ENCODE measurements at places on chromosomes 7 and 10. TPM values are rescaled to one million over a fixed set of nuclear protein-coding genes. Genes with fewer than 3 reads are reported as not detected.
A peak's percentile ranks its signal among the peaks of the same experiment; 100 is the strongest.

DNA sequence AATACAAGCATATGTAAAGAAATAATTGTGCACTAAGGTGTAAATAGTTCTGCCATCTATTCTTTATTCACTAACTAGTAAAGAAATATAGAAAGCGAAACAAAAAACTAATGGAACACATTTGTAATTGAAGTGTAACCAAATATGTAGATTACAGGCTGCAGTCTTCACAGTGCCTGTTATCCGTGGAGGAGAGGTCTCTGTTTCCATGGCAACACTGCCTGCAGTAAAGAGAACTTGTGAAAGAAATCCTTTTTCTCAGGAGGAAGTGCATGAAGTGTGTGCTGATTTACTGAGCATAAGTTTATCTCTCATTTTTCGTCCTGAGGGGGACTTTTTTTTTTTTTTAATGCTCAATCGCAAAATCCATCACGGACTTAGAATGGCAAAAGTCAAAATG, 102.5 kb downstream of the APBB1IP start:
- no peak overlapping the region for H3K4me3 ChIP-seq
- peaks cover 60% of the 10 kb centered on the region for H3K36me3 ChIP-seq
- DNase-seq, result no peak
- H3K27ac ChIP-seq, result no peak overlapping the region

GRCh38 chr10:22133749-22134624, 83.8 kb downstream of the EBLN1 start:
- no peak overlapping the region for H3K27ac ChIP-seq
- peaks cover 6% of the 10 kb centered on the region for H3K4me1 ChIP-seq
- DNase-seq, result no peak
- peaks cover 4% of the 10 kb centered on the region for H3K27me3 ChIP-seq
- H3K4me3 ChIP-seq, result no peak overlapping the region

DNA sequence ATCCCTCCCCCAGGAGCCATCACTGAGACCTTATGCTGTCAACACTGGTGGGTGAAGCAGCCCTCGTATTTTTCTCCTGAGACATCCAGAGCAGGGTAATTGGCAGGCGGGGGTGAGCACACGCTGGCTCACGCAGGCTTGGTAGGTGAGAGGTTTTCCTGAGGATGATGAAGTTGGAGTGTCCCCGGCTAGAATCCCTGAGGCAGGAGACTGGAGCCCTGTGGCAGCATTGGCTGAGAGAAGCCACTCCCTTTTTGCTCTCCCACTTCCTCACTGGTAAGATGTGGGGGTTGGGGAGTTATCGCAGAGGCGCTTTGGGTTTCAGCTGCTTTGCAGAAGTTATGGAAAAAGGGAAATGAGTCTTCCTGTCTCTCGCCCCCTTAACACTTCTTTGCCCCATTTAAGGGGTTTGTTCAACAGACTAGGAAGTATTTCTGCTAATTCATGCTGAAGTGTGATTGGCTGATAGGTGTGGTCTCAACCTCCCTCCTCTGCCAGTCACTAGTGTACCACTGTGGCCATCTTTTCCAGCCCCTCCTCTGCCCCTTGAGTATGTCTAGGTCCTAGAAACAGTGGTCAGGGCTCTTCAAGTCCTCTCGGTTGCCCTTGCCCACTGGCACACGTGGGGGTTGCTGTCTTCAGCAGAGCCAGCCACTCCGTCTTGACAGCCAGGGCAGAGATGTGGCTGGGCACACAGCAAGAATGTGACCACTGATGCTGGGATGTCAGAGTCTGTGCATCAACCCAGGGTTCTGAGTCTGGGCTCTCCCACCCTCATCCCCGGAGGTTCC, 5.7 kb downstream of the ARPC1B start:
- H3K27me3 ChIP-seq, result no peaks in the 10 kb centered on the region
- H3K4me1 ChIP-seq, result peaks cover 71% of the 10 kb centered on the region
- peak overlapping the region; percentile 74 for H3K4me3 ChIP-seq
- H3K36me3 ChIP-seq, result peaks cover 57% of the 10 kb centered on the region

GRCh38 chr10:73413108-73413527, 740 bp downstream of the ANXA7 start:
- peaks cover 19% of the 10 kb centered on the region for H3K36me3 ChIP-seq
- peaks cover 3% of the 10 kb centered on the region for H3K27me3 ChIP-seq

- H3K4me3 ChIP-seq, result no peak overlapping the region
- H3K36me3 ChIP-seq, result no peaks in the 10 kb centered on the region
These were observed 195.9 kb downstream of the DIP2C start for GRCh38 chr10:493391-494148.

The GPR158 gene
- not detected for total RNA-seq

DNA sequence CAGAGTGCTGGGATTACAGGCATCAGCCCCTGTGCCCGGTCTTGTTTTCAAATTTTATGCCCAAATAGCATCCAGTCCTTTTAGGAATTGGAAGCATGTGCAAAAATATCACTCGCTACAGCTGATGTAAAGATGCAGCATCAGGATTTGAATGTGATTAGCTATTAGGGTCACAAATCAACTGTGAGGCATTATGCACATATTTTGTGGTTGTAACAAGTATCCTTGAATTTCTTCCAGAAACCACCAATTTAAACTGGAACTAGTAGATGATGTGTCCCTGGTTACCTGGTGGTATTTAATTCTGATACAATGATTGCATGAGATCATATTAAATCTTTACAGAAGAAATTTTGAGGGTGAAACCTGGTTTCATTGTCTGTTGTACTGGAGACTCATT, 41.0 kb upstream of the ITGA8 start:
- no peak for DNase-seq
- no peak overlapping the region for H3K4me3 ChIP-seq
- H3K27ac ChIP-seq, result no peak overlapping the region
- peaks cover 8% of the 10 kb centered on the region for H3K4me1 ChIP-seq

The ASAH2 gene
- 1.8 TPM for total RNA-seq

The SOSTDC1 gene
- total RNA-seq, result not detected

The CYP3A4 gene
- total RNA-seq, result not detected

DNA sequence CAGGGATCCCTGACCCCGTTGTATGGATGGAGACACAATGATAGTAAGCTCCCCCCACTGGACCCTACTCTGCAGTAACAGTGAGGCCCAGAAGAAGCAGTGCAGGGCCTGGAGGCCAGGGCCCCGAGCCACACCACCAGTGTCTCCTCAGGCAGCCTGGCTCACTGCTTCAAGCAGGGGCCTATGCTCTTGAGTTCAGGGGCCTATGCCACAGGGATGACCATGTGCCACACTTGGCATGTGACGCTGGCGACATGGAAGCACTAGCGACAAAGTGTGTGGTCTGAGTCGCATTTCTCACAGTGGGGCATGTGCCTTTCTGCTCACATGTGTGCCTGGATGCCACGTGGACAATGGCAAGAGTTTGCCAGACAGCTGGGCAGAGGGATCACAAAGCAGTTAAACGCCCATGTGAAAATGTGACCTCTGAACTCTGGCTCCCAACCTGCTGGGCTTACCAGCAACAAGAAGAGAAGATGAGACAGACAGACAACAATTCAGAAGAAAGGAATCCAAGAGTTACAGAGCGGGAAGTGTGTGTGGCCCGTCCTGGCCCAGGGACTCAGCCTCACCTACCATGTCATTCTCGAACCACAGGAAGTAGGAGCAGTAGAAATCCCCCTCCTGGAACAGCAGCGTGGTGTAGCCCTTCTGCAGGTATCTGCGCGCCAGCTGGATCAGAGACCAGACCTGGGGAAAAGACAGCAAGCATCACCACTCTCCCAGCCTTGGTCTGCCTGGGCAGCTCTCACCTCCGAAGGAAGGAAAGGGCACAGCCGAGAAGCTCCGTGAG, 4.7 kb upstream of the PYROXD2 start:
- H3K4me1 ChIP-seq, result peaks cover 7% of the 10 kb centered on the region
- no peak overlapping the region for H3K4me3 ChIP-seq
- DNase-seq, result no peak
- H3K27ac ChIP-seq, result no peak overlapping the region
- peaks cover 9% of the 10 kb centered on the region for H3K36me3 ChIP-seq

DNA sequence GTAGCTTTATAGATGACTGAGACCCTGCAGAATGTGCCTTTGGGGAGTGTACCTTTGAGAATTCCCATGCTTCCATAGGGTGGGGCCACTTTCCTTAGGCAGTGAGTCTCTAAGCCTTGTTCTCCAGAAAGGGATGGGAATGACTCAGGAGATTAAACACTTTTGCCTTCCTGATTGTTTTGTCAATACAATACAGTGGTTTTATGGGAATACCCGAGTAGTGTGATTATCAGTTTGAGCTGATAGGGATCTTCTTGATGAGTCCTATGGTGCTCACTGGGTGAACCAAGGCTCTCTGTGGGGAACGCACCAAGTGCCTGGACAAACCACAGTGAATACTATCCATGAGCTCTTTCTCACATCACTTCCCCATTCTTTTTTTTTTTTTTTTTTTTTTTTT, 6.3 kb downstream of the MYOF start:
- peaks cover 3% of the 10 kb centered on the region for H3K27me3 ChIP-seq
- no peak overlapping the region for H3K27ac ChIP-seq
- H3K4me1 ChIP-seq, result no peaks in the 10 kb centered on the region
- DNase-seq, result no peak

GRCh38 chr10:101071885-101072433, 10.2 kb downstream of the KAZALD1 start:
- peaks cover 7% of the 10 kb centered on the region for H3K4me1 ChIP-seq
- peaks cover 49% of the 10 kb centered on the region for H3K27me3 ChIP-seq
- H3K27ac ChIP-seq, result no peak overlapping the region
- no peak overlapping the region for H3K4me3 ChIP-seq
- no peaks in the 10 kb centered on the region for H3K36me3 ChIP-seq

DNA sequence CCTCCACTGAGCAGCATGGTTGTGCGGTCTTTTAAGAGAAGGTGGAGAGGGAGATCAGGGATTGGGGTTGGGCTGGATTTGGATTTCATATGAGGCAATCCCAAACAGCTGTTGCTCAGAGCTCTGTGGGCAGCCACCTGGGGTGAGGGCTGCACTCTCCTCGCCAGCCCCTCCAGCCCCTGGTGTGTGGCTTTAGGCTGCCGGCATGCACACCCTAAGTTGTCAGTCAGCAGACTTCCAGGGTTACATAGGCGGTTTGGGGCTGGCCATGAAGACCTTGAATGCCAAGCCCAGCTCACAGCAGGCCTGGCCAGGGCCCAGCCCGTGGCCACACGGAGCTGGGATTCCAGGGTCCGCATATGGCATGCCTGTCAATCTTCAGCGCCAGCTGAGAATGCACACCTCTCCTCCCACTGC, 54.8 kb downstream of the ZMIZ1 start:
- H3K27me3 ChIP-seq, result no peaks in the 10 kb centered on the region
- no peaks in the 10 kb centered on the region for H3K36me3 ChIP-seq
- H3K27ac ChIP-seq, result no peak overlapping the region
- H3K4me1 ChIP-seq, result peaks cover 7% of the 10 kb centered on the region

The NPC1L1 gene
- not detected for total RNA-seq

- no peak for DNase-seq
- no peak overlapping the region for H3K27ac ChIP-seq
- H3K4me1 ChIP-seq, result no peaks in the 10 kb centered on the region
- H3K4me3 ChIP-seq, result no peak overlapping the region
- H3K36me3 ChIP-seq, result no peaks in the 10 kb centered on the region
These were observed 405.7 kb downstream of the INHBA start for GRCh38 chr7:41297166-41297565.

- H3K27me3 ChIP-seq, result no peaks in the 10 kb centered on the region
- H3K27ac ChIP-seq, result no peak overlapping the region
- no peaks in the 10 kb centered on the region for H3K4me1 ChIP-seq
- no peak overlapping the region for H3K4me3 ChIP-seq
- no peaks in the 10 kb centered on the region for H3K36me3 ChIP-seq
These were observed 173.9 kb downstream of the FOXP2 start for GRCh38 chr7:114588506-114588905.

The TOMM7 gene
- 206 TPM for total RNA-seq

The SPDYE1 gene
- not detected for total RNA-seq

DNA sequence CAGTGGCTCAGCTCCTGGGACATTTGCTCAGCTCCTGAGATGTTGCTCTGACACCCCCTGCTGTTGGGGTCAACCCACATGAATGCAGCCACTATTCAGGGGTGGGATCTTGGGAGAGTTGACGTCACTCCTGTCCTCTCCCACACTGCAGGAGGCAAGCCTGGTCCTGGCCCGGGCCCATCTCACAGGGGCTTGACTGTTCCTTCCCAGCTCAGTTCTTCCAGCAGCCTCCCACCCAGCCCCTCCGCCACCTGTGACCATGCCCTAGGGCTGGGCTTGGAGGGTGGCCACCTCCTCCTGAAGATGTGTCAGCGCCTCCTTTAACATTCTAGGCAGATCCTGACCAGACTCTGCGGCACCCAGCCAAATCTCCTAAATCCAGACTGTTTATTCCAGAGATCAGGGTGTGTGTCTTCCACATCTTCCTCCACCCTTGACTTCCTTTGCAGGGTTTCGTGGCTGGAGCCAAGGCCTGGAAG, 19.1 kb upstream of the OPALIN start:
- H3K27ac ChIP-seq, result no peak overlapping the region
- H3K27me3 ChIP-seq, result peaks cover 7% of the 10 kb centered on the region
- H3K4me1 ChIP-seq, result peaks cover 11% of the 10 kb centered on the region
- no peaks in the 10 kb centered on the region for H3K36me3 ChIP-seq
- no peak for DNase-seq

GRCh38 chr7:152850420-152850819, 90.9 kb downstream of the ACTR3B start:
- DNase-seq, result no peak
- no peak overlapping the region for H3K4me3 ChIP-seq
- H3K27me3 ChIP-seq, result no peaks in the 10 kb centered on the region
- no peaks in the 10 kb centered on the region for H3K36me3 ChIP-seq
- H3K4me1 ChIP-seq, result no peaks in the 10 kb centered on the region

DNA sequence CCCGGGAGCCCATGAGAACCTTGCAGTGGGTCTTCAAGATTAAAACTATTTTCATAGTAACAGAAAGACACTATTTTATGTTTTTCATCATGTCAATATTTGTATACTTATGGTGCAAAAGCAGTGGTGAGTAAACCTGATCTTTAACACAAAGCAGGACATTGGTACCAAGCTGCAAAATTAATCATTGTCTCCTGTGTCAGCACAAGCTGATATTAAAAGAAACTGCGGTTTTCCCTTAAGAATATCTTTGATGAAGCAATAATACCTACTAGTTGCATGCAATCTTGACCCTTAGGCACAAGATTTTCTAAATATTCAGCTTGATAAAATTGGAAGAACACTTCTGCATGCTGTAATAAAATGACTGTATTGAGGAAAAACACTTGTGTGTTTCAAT, 121.7 kb downstream of the MDFIC start:
- no peaks in the 10 kb centered on the region for H3K36me3 ChIP-seq
- H3K27me3 ChIP-seq, result peaks cover 8% of the 10 kb centered on the region
- no peak overlapping the region for H3K27ac ChIP-seq
- DNase-seq, result no peak
- H3K4me1 ChIP-seq, result no peaks in the 10 kb centered on the region

- no peak overlapping the region for H3K4me3 ChIP-seq
- DNase-seq, result no peak
- no peaks in the 10 kb centered on the region for H3K4me1 ChIP-seq
- H3K27me3 ChIP-seq, result no peaks in the 10 kb centered on the region
- no peak overlapping the region for H3K27ac ChIP-seq
- H3K36me3 ChIP-seq, result no peaks in the 10 kb centered on the region
These were observed 170.6 kb downstream of the LRRN3 start for GRCh38 chr7:111261496-111261895.

The CFAP70 gene
- 0.57 TPM for total RNA-seq
